ENCODE measurements at places on chromosomes 6 and 20. TPM values are rescaled to one million over a fixed set of nuclear protein-coding genes. Genes with fewer than 3 reads are reported as not detected.
A peak's percentile ranks its signal among the peaks of the same experiment; 100 is the strongest.

DNA sequence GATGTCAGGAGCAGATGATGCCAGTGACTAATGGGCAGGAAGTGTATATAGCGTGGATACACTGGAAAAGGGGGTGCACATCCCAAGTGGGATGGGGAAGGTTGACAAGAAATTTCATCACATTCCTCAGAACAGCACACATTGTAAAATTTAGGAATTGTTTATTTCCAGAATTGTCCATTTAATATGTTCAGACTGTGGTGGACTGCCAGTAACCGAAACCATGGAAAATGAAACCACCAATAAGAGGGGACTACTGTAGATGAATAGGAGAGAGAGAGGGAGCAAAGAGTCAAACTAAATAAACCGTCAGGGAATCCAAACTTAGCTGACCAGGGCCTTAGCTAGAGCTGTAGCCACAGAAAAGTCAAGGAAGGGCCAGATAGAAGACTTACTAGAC lies 164.4 kb upstream of the PRDM1 start:
- no peak for DNase-seq

GRCh38 chr6:65706436-65706835 lies 590 bp downstream of the EYS start:
- no peak for DNase-seq

DNA sequence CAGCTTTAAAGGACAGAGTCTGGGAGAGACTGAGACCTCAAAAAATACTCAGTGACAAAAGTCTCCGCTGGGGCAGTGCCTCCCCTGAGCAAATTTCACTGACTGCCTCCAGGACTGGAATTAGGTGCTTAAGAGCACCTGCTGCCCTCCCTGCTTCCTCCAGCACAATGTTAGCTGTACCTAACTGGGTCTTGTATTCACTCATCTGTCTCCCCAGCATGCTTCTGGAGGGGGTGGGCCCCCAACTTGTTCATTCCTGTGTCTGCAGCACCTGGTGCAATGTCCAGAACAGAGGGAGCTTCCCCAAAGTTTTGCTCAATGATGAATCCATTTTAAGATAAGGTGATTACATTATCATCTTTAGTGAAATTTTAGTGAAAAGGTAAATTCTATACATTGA lies 650.7 kb downstream of the KIF16B start:
- no peak for DNase-seq

DNA sequence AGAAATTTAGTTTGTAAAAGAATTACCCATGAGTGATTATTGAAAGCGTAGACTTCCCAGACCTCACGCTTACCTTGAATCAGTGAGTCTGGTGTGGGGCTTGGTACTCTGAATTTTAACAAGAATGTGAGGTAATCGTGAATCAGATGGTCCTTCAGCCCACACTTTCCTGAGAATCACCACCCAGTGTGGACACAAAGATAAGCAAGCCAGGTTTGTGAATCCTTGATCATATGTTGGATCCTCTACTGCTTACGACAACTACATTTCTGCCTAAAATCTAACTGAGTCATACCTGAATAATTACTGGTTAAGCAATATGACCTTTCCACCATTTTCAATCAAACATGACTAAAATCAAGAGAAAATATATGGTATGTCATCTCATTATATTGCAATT lies 589.3 kb downstream of the TFAP2A start:
- DNase-seq, result no peak

DNA sequence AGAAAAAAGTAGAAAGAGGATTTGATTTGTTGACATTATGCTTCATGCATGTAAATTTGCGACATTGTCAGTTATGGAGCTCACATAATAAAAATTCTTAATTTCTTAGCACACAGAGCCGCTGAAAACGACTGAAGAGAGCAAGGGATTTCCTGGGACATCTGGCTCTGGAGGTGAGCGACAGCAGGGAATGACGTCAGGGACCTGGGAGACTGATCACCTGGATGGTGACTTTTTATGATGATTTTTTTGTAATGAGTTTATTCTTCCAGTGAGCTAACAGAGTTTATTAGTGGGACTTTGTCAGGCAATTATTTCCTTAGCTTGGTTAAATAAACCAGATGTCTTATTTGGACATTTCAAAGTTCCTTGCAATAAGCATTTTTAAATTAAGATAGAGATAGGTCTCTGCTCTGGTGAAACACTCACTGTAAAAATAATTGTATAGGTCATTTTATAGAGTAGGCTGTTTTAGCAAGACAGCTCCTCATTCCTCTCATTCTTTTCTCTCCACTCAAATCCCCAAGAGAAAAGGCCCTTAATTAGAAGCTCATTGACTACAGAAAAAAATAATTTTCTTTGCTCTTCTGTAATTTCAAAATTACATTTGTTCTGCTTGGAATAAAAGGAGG lies 19.4 kb downstream of the TMEM200A start:
- no peak for DNase-seq

DNA sequence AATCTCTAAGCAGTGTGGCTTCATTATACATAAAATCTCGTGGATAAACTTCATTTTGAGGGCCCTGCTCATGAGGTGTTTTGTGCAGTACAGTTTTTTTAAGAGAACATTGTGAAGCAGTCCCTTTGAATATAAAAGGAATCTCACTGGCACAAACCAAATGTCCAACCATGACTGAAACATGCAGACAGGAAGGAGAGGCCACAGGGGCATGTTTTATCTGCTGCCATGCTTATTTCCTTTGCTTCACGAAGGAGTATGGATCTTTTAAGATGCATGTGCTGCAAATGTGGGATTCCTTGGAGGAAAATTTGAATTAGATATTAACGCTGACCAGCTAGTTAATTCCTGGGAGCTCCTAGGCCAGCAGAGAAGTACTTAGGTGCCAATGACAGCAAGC lies 192.3 kb downstream of the DST start:
- DNase-seq, result no peak

DNA sequence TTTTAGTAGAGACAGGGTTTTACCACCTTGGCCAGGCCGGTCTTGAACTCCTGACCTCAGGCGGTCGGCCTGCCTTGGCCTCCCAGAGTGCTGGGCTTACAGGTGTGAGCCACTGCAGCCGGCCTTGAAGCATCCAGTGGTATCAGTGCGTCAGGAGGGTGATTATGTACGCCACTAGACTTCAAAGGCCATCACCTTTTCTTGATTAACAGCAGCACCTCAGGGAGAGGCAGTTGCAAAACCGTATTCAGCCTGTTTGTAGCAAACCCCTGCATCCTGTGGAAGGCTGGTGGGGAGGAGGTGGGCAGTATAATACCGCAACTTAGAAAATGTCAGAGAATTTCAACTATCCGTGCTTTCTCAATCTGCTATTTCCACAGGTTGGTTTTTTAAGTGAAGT lies 27.3 kb upstream of the SHLD1 start:
- no peak for DNase-seq

GRCh38 chr20:5072756-5073659 lies 46.8 kb downstream of the PCNA start:
- DNase-seq, result peak; percentile 91

- no peak for DNase-seq
These were observed 32.9 kb downstream of the TAF4 start for GRCh38 chr20:62032609-62033368.

DNA sequence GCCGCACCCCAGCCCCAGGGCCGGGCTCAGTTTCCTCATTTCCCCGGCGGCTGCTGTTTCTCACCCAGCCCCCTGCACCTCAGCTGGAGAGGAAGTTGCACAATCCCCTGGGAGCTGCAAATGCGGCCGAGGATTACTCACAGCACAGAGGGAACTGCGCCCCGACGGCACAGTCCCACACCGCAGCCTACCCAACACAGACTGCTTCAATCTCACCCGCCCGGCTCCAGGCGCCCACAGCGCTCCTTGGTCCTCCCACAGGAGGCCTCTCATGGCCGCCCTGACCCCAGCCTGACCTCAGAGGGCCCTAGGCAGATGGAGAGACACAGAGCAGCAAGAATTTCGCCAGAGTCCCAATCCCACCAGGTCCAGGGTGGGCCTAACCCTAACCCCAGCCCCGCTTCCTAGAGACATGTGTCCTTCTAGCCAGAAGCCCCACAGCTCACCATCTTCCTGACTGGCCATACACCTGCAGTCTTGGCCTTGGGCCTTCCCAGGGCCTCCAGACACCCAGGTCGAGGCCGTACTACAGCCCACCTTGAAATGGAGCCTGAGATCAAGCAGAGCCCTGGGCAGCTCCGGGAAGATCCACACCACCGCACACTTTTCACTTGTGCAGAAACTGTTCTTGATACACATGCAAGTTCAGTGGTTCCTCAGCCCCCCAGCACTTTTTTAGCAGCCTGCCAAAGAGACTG lies 11.7 kb downstream of the TFEB start:
- DNase-seq, result peak; percentile 83

- peak; percentile 68 for DNase-seq
These were observed 50.7 kb upstream of the CD83 start for GRCh38 chr6:14066782-14067406.

GRCh38 chr6:100721256-100721655 lies 159.9 kb downstream of the ASCC3 start:
- DNase-seq, result no peak

DNA sequence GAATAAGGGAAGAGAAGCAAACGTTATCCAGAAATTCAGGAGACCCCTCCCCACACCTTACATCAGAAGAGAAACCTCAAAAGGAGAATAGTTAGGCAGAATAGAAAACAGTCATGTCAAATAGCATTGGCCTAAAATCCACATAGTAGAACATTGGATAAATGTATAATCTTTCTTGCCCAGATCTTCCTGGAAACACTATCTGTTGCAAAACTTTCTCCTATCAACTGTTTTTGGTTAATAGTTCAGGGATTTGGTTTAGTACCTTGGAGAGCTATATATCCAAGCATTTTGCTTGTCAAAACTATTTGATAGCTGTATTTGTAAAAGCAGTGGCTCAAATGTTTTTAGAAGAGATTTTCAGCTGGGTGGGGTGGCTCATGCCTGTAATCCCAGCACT lies 74.3 kb upstream of the PHACTR2 start:
- no peak for DNase-seq

- no peak for DNase-seq
These were observed 241.4 kb downstream of the SLC24A3 start for GRCh38 chr20:19453862-19454261.

GRCh38 chr20:46253391-46253790 lies 54.9 kb downstream of the CDH22 start:
- DNase-seq, result no peak

- DNase-seq, result no peak
These were observed 46.9 kb downstream of the MMUT start for GRCh38 chr6:49416195-49416594.

DNA sequence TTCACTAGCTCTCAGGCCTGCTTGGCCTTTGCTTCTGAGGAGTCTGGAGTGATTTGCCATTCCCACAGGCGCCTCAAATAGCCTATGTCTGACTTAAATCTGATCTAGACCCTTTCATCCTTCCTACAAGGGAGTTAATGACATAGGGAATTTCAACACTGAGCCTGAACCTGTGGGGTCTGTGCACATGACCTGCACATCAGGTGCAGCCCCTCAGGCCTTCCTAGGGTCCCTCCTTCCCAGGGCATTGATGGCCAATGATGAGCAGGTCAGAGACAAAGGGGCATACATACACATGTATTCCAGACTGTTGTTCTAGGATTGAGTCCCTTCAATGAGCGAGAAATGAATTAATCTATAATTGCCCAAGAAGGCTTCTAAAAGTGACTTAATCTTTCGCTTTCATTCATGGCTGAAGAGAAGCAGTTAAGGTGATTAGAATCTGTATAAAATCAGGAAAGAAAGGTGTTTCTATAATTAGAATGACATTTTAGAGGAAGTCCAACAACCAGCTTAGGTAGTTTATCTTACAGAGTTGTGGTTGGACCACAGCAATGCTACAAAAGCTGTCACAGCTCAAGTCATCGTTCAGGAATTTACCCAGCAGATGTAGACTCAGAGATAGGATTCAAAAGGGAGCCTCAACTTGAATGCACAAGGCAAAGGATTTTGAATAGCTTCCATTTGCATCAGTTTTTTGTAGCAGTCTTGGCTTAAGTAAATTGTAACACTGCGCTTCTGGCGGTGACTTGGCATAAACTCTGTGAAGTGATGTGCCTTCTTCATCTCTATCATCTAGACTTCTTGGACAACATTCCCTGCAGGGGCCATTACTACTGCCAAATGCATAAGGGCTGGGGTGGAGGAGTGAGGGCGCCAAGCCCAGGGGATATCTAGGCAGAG lies 27.0 kb upstream of the TBC1D7 start:
- DNase-seq, result peak; percentile 92

DNA sequence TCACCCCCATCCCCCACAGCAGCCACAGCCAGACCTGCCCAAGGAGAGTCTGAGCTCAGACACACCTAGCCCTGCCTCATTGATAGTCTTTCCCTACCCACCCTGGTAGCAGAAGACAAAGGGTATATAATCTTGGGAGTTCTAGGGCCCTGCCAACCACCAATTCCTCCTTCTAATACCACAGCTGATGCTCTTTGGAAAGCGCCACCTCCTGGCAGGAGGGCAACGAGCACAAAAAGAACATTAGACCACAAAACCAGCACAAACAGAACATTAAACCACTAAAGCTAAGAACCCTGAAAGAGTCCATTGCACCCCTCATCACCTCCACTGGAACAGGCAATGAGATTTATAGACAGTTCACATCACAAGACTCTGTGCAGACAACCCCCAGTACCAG lies 195.8 kb upstream of the FUT9 start:
- DNase-seq, result no peak

GRCh38 chr6:84618836-84619235 lies 145.6 kb downstream of the TBX18 start:
- no peak for DNase-seq

- DNase-seq, result no peak
These were observed 111.8 kb upstream of the LAMP5 start for GRCh38 chr20:9402546-9402945.

- no peak for DNase-seq
These were observed 58.4 kb downstream of the EZR start for GRCh38 chr6:158760618-158761250.

GRCh38 chr6:7142918-7143475 lies 35.2 kb downstream of the RREB1 start:
- no peak for DNase-seq

- DNase-seq, result no peak
These were observed 26.2 kb downstream of the CDYL start for GRCh38 chr6:4802312-4802935.

DNA sequence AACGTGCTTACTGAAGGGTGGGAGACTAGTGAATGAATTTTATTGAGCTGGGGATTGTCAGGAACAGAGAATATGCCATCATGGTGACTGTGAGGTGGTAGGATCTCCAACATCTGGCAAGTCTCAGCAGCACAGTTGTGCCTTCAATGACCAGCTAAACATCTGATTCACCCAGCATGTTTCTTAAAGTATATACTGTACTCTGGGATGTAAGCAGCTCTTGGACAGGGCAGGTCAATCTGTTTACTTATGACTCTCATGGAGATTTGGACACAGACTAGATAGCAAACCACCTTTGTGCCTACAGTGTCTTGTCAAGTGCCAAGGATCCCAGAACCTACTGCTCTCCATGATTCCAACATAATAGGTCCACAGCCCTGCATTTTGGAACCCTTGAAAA lies 801.0 kb upstream of the CITED2 start:
- no peak for DNase-seq

- peak; percentile 48 for DNase-seq
These were observed 50.3 kb upstream of the BTBD3 start for GRCh38 chr20:11867291-11867919.

GRCh38 chr6:93222071-93222851 lies 197.1 kb downstream of the EPHA7 start:
- DNase-seq, result no peak

SLPI gene
- 266 TPM for polyA plus RNA-seq

LY6G5B gene
- 3.0 TPM for polyA plus RNA-seq

ZNF343 gene
- 7.9 TPM for polyA plus RNA-seq

NOX3 gene
- not detected for polyA plus RNA-seq

HMGCLL1 gene
- not detected for polyA plus RNA-seq

LRRC1 gene
- polyA plus RNA-seq, result 12.4 TPM

SCRT2 gene
- polyA plus RNA-seq, result not detected

MYO6 gene
- polyA plus RNA-seq, result 12.9 TPM

CLPSL2 gene
- polyA plus RNA-seq, result not detected
